PC-3 (cell line): ENCODE measurements at places on chromosomes 5 and 9.

- DNase-seq: no peak
Observed at GRCh38 chr5:52947851-52948250, 41.3 kb upstream of the ITGA2 start.

DNA sequence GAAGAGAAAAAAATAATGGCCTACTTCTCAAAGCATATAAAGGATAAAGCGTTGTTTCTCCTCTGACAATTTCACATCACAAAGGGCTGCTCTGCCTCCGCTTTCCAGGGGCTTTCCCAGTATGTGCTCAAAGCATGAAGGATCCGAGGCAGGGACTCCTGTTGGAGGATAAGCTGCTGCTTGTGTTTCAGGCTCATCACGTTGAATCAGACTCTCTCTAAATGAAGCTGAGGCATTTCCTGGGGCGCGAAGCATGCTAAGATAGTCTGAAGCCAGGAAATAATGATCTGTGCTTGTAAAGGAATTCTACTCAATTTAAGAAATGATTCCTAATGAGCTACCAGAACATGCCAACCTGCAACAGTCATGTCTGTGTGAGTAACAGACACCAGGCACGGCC lies 97.5 kb downstream of the MARCHF11 start:
- no peak for DNase-seq

DNA sequence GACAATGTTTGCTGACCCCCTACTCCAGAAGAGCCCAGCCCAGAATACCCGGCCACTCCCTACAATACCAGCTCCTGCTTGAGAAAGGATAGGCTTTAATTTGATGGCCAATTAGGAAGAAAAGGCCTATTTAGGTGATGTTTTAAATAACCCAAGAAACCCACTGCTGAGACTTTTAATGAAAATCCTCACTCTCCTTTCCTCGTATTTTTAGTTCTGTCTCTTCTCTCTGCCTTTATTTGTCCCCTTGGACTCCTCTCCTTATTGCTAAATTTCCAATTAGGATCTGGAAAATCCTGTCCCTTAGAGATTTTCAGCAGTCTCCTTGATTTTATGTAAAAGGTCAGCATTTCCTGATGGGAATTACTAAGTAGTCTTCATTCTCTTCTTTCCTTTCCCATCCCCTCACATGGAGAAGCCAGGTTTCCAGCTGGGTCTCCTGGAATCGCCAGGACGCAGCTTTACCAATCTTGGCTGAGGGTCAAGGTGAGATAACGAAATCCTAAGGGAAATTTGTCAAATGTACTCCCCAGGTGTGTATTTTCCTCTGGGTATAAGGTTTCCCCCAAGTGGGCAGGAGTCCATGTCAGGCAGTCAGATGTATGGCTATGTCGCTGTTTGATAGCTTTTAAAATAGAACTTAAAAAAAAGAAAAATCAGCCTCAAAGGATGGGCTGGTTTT lies 11.7 kb downstream of the STC2 start:
- no peak for DNase-seq

DNA sequence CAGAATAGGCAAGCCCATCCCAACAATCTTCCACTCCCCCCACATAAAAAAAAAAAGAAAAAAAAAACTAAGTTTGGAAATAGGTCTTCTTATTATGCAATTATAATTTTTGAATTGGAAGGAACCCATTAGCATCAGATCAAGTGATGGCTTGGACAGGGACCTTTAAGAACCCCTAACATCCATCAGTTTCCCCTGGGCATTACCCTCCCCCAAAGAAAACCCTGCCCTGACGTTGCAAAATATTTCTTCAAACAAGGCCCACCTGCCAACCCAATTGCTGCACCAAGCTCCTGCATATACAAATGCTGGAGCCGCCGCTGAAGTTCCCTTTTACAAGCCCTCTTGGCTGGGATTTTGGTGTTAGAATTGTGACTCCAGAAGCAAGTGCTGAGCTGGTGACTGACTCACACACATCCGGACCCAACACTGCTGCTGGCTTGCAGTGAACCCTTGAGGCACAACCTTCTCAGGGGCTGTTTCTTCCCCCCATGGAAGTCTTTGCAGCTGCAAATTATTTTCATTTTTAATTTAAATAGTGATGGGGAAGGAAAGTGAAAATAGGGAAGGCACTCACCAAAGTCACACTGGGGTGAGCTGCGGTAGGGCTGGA lies 56.1 kb upstream of the AFAP1L1 start:
- DNase-seq: peak; percentile 60

GRCh38 chr9:114289571-114290481 lies 33.1 kb upstream of the ORM1 start:
- no peak for DNase-seq

GRCh38 chr9:18189871-18190670 lies 283.9 kb upstream of the ADAMTSL1 start:
- DNase-seq: no peak

DNA sequence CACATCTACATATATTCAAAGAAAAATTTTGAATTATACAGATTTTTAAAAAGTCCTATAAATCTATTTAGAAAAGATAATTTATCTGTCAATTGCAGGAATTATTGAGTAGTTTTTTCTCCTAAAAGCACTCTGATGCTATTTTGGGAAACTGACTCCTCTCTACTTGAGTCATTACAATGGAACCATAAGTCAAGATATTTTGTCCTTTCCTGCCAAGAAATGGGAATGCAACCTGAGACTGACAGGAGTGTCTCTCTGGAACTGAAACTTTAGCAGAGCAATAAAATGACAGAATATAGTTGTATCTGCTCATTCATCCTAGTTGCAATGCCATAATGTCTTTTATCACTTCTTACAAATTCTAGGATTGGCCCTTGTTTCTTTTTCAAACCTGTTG lies 48.6 kb downstream of the CARTPT start:
- DNase-seq: peak; percentile 45

DNA sequence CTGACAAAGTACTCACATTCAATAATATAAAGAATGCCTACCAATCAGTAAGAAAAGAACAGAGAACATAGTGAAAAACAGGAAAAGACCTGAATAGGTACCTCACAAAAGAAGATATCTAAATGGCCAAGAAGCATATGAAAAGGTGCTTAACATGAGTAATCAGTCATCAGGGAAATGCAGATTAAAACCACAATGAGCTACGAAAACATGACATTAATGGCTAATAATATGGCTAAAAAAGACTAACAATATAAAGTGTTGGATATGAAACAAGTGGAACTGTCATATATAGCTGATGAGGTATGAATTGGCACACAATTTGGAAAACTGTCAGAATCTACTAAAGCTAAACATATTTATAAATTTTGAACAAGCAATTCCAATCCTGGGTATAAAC lies 18.9 kb downstream of the DENND1A start:
- DNase-seq: no peak

GRCh38 chr5:150248946-150249345 lies 40.6 kb downstream of the CAMK2A start:
- no peak for DNase-seq

- peak; percentile 81 for DNase-seq
Observed at GRCh38 chr5:65861830-65862241, 64.5 kb upstream of the ERBIN start.

DNA sequence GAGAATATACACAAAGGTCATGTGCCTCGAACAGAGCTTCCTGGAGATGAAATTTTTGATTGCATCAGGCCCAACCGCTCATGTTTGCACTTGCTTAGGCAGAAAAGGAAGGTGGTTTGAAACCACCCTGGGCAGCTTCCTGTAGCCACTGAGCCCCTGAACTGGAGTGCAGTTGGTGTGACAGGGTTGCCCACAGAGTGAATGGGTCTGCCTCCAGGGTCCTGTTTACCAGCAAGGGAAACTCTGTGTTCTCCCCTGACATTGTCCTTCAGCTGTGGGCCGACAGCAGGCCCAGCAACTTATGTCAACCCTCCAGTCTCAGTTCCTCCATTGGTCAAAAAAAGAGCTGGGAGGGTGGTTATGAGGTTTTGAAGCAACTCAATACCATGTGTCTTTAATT lies 289.6 kb downstream of the KIF4B start:
- DNase-seq: no peak

GRCh38 chr9:125407974-125408900 lies 146.6 kb downstream of the GAPVD1 start:
- peak; percentile 72 for DNase-seq

DNA sequence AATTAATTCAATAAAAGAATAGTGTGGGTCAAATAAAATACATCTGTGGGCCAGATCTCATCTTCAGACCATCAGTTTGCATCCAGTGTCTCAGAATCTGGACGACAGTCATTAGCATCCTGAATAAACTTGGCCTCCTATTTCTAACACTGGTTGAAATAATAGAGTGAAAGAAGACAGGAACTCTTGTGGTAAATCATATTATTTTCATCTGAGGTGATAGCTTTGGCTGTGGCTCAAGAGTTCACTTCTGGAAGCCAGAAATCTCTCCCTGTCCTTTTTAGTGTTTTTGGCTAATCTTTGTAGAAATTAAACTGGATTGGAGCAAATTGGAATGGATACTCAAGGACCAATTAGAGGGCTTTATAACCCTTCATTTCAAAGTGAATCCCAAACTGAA lies 63.4 kb upstream of the HMHB1 start:
- DNase-seq: no peak

- no peak for DNase-seq
Observed at GRCh38 chr5:173750538-173751265, 134.3 kb upstream of the BOD1 start.

DNA sequence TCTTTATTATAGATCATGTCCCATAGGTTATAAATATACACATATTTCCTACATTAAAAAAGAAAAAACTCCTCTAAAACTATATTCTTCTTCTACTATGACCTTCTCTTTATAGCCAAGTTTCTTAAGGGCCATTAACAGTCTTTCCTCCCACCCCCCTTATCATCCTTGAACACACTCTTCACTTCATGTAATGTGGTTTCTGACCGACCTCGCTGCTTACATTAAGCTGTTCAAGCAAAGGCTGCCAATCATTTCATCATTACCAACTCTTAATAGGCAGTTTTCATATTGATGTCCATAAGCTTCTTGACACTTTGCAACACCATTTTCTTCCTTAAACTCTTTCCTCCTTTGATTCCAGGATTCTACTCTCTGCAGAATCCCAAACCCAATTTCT lies 283.0 kb upstream of the PCSK5 start:
- no peak for DNase-seq

- DNase-seq: no peak
Observed at GRCh38 chr5:151847871-151848270, 76.1 kb downstream of the G3BP1 start.

GRCh38 chr5:40277161-40277906 lies 402.4 kb upstream of the PTGER4 start:
- no peak for DNase-seq

- DNase-seq: no peak
Observed at GRCh38 chr9:93266521-93267001, 82.6 kb downstream of the WNK2 start.

DNA sequence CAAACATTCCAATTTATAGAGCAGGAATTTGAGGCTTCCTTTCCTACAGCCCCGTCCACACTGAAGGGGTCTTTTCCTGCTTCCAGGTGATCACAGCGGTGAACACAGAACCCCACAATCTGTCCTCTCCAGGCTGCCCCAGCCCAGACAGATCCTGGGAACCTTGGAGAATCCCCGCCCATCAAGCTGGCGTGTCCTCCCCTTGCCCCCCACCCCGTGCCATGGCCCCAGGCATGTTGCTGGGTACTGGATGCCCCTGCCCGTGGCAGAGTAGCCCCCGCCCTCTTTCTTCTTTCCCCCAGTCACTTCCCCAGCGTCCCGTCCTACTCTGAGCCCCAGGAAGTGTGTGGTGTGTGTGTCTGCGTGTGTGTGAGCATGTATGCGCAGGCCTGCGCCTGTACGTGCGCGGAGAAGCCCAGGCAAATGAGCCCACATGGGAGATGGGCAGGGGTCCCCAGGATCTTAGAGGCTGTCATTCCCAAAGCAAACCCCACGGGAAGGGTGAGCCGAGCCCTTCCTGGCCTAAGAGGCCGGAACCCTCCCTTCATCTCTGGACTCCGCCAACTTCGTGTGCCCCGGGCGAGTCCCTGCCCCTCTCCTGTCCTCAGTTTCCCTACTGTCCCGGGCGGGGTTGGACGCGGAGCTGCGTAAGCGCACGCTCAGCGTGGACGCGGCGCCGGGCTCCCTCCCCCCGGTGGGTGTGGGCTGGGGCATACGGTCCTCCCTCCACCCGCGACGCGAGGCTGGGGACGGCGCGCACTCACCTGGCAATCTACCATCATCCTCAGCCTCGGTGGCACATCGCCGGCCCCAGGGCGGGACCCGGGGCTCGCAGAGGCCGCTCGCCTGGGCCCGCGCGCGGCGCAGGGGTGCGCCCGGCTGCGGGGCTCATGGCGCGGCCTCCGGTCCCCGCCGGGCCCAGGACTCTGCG lies 15.2 kb downstream of the GBGT1 start:
- DNase-seq: no peak

GRCh38 chr5:176610435-176610773 lies 448 bp upstream of the GPRIN1 start:
- DNase-seq: no peak

DNA sequence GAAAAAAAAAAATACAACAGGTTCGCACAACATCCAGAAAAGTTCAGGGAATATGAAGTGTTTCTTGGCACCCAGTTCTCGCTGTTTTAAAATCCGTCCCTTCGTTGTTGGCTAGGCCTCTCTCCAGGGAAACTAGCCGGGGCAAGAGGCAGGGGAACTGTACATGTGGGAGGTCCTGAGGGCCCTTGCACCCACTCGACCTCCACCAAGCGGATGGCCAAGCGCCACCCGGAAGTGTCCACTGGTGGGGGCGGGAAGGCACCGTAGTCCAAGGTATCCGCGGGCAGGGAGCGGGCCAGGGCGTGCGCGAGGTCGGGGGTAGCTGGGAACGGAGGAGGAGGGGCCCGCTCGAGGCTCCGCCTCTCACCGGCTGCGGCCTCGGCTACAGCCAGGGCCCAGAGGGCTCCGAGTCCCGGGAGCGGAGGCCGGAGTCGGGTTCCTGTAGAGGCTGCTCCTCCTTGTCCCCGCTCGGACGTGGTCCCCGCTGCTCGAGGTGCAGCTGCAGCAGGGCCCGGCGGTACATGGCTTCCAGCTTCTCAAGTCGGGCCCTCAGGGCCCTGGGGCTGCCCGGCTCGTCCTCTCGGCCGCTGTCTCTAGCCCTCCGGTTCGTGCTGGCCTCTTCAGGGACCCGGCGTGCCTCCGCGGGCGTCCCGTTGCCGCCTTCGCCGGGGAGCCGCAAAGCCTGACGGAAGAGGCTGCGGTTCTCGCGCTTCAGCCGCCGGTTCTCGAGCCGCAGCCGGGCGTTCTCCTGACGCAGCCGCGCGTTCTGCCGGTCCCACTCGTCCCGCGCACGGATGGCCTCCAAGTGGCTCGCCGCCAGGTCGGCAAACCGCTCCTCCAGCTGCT lies 720 bp downstream of the TUSC1 start:
- DNase-seq: peak; percentile 66

GRCh38 chr5:56088431-56088949 lies 93.7 kb upstream of the IL6ST start:
- DNase-seq: no peak

- DNase-seq: peak; percentile 31
Observed at GRCh38 chr5:137190031-137190430, 309.1 kb downstream of the SPOCK1 start.
